ENCODE measurements at places on chromosomes 11 and 22.
A peak's percentile ranks its signal among the peaks of the same experiment; 100 is the strongest.

DNA sequence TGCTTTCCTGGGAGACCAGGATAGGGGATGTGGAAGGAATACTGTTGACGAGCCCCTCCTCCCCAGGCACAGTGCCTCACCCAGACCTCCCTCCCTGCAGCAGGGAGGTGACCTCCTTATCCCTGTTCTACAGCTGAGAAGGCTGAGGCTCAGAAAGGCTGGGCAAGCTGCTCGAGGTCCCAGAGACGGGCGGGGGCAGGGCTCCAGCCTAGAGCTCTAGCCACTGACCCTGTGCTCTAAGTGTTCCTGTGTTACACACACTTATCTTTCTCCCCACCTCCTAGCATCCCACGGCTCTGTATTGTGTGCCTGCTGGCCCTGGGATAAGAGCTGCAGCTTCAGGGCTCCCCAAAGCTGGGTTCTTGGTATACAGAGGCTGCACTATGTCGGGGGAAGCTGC lies 7.9 kb downstream of the CCDC134 start:
- no peak for DNase-seq

GRCh38 chr11:120129570-120129969 lies 8.3 kb downstream of the TRIM29 start:
- no peak for DNase-seq

GRCh38 chr11:102391549-102392237 lies 44.7 kb downstream of the BIRC2 start:
- DNase-seq, result no peak

GRCh38 chr22:31474743-31475142 lies 14.9 kb downstream of the EIF4ENIF1 start:
- DNase-seq, result no peak

DNA sequence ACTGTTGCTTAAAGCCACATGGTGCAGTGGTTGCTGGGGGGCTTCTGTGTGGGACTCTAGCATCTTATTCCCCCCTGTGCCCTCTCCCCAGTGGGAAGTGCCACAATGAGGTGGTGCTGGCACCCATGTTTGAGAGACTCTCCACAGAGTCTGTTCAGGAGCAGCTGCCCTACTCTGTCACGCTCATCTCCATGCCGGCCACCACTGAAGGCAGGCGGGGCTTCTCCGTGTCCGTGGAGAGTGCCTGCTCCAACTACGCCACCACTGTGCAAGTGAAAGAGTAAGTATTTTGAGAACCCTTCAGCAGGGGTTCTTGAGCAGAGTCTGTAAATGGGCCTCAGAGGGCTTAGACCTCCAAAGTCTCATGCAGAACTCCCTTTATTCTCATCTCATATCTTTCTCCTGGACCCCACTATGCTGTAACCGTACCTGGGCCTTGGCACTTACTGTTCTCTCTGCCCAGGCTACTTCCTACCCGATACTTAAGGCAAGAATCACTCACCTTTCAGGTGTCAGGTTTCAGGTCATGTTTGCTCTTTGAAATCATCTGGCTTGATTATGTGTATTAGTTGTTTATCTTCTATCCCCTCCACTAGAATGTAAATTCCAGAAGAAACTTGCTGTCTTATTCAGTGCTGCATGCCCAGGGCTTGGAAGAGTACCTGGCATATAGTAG lies 32.4 kb downstream of the PIK3IP1 start:
- DNase-seq, result no peak

DNA sequence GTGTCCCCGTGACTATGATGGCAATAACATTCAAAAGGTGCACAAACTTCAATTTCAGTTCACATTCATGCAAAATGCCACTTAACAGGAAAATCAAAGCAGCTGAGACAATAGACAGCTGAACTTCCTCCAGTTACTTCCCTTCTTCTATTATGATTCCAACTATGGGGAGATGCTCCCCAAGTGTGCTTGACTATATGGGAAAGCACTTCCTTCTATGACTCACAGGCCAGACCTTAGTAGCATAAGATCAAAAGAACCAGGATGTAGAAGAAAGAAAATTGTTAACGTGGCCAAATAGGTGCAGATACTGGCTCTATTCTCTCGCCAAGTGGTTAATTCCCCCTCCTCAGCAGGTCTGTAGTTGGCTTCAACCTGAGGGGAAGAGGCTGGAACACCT lies 7.8 kb upstream of the FAT3 start:
- no peak for DNase-seq

GRCh38 chr11:12744826-12745502 lies 70.7 kb downstream of the TEAD1 start:
- peak; percentile 54 for DNase-seq

GRCh38 chr11:110027627-110028371 lies 65.4 kb upstream of the ZC3H12C start:
- no peak for DNase-seq

- no peak for DNase-seq
Measured at GRCh38 chr11:69467196-69467595, 14.3 kb upstream of the LINC01488 start.

DNA sequence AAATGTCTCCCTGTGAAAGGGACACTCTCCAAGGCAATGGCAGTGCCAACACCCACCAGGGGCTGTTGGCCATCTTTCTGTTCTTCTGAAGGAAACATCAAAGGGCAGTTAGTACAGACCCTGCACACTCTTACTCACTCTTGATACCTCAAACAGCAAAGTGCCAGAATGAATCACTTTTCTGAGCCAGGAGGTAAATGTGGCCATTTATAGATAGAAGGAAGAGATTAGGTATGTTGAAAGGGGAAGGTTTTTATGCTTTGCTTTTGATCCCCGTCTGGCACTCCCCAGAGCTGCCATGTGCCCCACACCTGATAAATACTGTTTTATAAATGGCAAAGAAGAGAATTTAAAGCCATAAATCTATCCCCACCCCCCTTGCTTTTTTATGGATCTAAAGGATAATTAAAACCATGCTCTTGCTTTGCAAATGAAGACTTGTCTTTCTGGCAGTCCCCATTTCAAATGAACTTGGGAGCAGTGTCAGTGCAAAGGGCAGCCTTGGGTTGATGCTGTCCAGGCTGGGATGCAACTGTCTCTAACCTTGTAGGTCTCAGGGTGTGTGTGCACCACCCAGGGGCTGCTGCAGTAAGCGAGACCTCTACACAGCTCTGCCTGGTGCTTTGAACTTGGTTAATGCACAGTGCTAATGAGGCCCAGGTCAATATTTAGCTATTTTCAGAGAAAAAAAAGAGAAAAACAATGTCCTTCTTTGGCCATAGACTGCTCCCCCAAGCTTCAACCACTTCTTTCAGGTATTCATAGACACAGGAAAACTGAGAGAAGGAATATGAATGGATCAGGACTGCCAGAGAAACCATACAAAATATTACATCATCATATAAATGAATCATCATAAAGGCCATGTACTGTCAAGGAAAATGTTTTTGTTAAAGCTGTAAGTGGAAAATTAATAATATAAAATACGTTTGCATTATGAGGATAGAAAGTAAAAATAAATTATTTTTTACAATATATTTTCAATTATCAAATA lies 207.5 kb downstream of the ETS1 start:
- no peak for DNase-seq

DNA sequence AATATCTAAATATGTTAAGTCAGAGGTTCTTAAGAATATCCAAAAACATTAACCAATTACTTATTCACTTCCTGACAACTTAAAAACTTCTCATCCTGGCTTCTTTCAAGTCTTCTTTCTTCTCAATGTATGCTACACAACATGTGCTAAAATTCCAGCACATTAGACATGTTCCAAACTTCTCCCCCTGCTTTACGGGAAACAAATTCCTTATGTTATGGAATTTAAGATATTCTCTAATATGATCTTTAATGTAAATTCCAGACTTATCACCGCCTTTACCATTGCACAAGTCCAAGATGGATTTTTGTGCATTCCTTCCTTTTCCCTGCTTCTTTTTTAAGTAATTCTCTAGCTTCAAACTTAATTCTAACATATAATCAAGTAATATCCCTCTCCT lies 964.5 kb upstream of the CHORDC1 start:
- DNase-seq, result no peak

GRCh38 chr11:115552151-115552772 lies 48.0 kb upstream of the CADM1 start:
- peak; percentile 25 for DNase-seq

- DNase-seq, result no peak
Measured at GRCh38 chr22:47190276-47190956, 428.0 kb downstream of the TBC1D22A start.

DNA sequence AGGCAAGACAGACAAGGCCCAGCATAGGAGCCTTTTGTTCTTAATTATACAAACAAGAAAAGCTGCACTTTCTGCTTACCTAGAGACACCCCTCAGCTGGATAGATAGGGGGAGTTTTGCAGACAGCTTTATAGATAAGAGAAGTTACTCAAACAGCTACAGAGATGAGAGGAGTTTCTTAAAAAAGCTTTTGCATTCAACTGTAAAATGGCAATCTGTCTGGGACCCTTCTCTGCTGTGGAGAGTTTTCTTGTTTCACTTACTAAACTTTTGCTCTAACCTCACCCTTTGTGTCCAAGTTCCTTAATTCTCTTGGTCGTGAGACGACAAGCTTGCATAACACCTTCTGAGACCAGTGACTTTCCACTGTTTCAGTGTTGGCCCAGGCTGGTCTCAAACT lies 103.8 kb upstream of the CHORDC1 start:
- no peak for DNase-seq

DNA sequence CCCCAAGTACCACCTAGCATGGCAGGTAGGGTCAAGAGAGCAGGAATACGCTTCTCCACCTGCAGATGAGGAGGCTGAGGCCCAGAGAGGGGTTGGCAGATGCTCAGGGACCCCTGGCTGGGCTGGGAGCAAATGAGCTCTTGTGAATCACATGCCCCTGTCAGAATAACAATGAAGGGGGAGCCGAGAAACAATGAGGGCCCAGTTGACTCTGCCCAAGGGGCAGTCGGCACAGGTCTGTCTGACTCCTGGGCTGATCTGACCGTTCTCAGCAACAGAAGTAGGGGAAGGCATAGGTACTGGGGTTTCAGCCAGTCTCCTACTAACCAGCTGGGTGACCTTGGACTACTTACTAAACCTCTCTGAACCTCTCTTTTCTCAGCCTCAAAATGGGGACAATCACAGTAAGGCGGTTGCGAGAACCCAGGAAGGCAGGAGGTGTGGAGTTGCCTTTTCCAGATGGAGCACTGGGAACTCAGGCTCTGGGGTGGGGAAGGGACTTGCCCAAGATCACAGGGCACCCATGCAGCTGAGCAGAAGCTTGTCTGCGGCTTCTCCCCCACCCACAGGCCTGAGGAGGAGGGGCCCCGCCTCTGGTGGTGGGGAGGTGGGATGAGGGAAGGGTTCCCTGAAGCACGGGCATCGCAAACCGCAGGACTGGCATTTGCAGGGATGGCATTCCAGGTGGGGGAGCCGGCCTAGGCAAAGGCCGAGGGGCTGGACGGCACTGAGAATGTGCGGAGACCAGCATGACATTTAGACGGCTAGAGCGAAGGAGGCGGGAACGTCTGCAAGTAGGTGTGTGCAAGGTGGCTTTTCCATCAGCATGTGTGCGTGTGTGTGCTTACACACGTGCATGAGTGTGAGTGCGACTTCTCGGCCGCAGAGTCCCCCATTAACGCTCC lies 163.0 kb downstream of the MN1 start:
- no peak for DNase-seq

GRCh38 chr11:102283116-102283485 lies 34.2 kb upstream of the BIRC3 start:
- no peak for DNase-seq

DNA sequence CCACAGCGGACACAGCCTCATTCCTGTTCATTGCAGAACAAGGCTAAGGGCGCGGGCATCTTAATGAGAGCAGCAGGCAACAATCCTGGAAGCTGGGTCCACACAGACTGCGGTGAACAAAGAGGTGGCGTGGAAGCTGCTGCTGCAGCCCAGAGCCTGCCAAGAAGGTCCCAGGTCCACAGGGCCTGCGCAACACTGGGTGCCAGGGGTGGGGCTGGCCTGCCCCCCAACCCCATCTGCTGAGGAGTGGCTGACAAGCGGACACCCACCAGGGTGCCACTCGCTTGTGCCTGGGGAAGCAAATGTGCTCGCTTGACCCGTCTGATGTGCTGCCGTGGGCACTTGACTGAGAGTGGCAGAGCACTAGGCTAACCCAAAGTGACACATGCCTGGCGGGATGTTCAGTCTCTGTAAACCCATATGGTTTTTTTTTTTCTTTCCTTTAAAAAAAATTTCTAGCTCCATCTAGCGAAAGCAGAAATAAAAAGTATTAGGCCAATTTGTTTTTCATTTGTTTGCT lies 83.2 kb upstream of the PITPNB start:
- DNase-seq, result no peak

- DNase-seq, result no peak
Measured at GRCh38 chr22:48660790-48661740, 1166.6 kb downstream of the BRD1 start.

- no peak for DNase-seq
Measured at GRCh38 chr11:95045812-95046211, 3.4 kb upstream of the KDM4F start.

DNA sequence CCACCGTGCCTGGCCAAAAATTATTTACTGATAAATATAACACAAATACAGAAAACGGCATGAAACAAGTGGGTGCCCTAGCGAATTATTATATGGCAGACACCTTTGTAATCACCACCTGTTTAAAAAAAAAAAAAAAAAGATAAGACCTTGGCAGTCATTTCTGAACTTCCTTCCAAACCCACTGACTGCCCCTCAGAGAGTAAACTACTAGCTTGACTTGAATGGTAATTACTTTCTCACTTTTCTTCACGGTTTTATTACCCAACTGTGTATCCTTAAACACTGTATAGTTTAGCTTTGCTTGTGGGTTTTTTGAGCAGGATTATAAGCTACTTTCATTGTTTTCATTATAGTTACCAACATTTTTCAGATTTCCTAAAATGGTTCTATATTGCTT lies 23.7 kb downstream of the SFI1 start:
- no peak for DNase-seq

DNA sequence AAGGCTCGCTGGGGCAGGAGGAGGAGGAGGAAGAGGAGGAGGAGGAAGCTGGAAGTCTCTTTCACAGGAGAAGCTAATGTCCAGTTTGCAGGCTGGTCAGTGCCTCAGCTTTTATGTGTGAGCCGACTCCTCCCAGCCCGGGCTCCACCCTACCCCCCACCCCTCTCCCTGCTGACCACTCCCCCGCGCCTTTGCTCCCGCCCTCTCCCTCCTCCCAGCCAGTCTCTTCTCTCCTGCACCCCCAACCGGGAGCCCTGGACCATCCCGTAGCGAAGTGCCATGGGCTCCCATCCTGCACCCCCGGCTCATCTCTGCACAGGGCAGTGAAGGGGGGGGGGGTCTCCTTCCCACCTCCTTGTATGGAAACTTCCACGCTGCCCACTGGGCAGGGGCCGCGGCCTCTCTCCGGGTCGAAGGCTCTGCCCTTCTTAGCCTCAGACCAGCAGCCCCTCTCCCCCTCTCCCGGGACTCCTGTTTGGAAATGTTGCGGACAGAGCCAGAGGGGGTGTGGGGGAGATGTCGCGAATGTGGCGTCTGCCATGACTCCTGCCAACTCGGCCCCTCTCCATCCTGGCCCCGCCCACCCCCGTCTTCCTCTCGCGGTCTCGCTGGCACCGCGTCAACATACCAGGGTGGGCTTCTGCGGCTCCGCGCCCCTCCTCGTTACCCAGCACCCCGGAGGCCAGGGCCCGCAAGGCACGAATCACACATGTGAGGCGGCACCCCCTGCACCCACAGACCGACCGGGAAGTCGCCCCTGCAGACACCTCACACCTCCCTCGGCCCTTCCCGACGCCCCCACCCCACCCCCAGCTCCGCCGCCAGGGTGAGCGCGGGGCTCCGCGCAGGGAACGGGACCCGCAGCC lies 1.8 kb downstream of the IGF2 start:
- DNase-seq, result peak; percentile 58

GRCh38 chr11:66051371-66051765 lies 796 bp upstream of the SF3B2 start:
- no peak for DNase-seq

- no peak for DNase-seq
Measured at GRCh38 chr11:121029813-121030445, 6.0 kb downstream of the TBCEL start.

Measured in Caki2 (cell line).